ENCODE measurements at places on chromosomes 13 and 19.

DNA sequence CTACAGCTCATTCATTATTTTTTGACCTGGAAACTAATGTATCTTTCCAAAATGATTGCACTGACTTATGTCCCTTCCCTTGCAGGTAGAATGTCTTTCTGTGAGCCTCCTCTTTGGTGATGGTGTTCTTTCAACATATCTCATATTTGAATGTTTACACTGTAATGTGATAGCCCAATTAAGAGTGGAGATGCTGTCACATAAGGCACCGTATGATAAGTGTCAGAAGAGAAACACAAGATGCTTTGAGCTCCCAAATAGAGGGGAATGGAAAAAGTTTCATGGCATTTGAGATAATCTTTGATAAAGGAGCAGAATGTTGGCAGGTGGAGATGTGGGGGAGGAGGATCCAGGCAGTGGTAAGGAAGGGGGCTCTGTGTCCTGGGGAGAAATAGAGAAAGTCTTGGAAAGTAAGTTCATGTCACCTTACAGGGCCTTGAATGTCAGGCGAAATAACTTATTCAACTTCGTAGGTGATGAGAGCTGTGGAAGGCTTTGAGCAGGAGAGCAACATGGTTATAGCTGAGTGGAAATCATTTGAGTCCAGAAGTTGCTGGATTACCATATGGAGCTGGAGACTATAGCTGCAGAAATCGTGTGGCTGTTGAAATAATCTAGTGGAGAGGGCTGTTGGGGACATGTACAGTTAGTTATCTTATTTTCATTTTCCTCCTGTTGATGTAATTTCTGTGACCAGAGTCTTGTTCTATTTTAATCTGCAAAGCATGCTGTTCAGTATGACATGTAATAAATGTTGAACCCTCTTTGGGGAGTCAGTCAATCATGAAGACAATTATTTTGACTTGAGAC lies 10.3 kb upstream of the RNF113B start:
- DNase-seq, result no peak

DNA sequence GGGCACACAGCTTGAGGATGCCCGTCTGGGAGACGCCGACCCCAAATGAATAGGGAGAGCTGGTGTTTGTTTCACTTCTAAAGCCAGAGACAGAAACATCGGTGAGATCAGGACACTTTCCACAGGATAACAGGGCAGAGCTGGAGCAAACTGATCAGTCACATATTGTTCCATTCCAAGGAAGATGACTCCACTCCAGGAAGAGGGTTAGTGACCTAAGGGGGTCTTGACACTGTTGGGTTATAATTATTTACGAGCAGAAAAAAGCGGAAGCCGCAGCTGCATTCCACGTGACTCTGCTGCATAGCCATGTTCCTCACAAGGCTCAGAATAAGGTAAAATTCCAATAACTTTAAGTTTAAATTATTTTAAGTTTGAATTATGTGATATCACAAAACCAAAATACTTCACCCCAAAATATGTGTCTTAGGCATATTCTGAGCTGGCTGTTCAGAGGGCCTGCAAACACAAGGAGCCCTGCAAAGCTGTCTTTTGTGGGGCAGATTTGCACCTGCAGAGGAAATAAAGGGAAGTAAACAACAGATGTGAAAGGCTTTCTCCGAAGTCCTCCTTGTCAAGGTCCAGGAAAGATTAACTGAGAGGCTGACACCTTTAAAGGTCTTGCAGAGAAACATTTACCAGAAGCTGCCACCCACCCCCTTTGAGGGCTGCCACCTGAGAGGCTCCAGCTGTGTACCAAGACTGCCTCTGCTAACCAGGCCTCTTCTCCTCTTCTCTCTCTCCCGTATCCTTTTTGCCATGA lies 819.2 kb downstream of the UQCRFS1 start:
- DNase-seq, result no peak

- DNase-seq, result no peak
Observed at GRCh38 chr13:45595965-45596364, 19.6 kb downstream of the ERICH6B start.

DNA sequence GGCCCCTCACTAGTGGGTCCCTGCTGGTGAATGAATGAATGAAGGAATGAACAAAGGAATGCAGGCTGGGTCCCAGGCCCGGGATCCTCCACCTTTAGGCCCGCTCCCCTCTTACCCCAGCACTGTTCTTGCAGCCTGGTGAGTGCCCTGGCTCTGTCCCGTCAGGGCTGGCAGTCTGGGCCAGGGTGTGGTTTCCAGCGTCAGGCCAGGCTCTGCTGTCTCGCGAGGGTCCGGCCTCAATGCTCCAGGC lies 317 bp downstream of the LYL1 start:
- no peak for DNase-seq

DNA sequence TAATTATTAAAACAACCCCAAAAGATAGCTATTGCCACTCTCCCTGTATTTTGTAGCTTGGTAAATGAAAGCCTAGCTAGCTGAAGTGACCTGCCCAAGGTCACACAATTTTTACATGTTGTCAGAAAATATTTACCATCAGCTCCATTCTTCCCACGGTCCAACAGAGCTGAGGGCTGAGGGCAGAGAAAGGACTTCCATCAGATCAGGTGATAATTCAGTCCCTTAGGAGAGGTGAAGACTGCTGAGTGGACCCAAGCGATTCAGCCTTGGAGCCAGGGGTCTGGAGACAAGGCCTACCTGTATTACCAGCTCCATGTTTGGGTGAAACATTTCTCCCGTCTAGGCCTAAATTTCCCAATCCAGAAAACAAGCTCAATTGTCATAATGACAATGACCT lies 149.5 kb upstream of the TSHZ3 start:
- DNase-seq, result no peak

DNA sequence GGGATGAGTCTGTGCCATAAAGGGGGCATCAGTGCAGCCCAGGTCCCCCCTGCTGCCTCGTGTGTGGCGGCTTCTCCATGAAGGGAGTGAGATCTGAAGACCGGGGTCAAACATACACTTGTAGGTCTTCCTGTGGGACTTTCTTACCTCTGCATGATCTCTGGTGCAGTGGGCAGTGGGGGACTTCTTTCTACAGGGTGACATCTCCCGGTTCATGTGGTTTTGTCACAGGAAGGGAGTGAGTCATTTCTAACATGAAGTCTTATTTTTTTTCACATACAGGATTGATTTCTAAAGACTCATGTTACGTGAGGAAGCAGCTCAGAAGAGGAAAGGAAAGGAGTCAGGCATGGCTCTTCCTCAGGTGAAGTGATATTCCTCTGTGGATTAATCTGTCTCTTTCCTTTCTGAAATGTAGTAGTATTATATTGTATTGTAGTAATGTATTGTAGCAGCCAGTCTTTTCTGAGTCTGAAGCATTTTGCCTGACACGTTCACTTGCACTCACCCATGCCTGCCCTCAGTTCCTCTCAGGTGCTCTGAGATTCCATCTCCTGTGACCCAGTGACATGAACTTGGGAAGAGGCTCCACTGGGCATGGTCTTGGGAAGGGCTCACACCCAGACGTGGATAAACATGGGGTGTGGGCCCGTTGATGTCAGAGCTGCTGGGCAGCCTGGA lies 15.7 kb downstream of the ZNF808 start:
- DNase-seq, result peak; percentile 79

GRCh38 chr13:62629618-62630017 lies 1214.0 kb upstream of the PCDH20 start:
- no peak for DNase-seq

DNA sequence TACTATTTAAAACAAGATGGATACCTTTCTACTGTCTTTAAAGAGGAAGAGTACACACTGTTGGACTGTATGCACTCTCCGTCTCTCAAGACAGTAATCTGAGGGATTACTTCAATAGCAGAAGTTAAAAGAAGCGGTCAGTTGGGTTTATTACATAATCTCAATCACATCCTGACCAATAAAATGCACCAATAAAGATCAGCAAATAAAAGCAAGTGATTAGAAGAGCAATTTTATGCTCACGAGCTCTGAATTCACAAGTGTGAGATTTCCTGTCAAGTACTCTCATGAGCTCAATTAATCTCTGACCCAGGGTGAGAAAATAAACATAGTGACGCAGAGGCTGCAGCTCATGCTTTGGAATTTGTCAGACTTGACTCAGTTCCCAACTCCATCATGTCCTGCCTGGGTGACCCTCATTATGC lies 12.2 kb downstream of the ABCC4 start:
- DNase-seq, result peak; percentile 93

DNA sequence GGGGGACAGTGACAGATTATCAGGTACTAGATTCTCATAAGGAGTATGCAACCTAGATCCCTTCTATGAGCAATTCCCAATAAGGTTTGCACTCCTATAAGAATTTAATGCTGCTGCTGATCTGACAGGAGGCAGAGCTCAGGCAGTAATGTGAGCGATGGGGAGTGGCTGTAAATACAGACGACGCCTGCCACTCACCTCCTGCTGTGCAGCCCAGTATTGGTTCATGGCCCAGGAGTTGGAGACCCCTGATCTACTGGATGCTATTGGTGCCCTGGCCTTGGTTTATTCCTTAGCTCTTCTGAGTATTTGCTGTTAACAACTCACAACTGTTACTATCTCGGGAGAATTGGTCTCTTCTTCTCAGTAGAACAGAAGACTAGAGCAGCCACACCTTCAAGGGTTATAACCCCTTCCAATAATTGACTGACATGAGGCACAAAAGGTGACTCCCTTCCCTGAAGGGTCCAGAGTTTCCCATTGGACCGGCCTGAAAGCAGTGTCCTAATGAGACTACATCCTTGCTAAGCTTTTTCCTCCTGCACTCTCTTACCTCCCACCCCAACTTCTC lies 35.0 kb upstream of the RBM26 start:
- DNase-seq, result no peak

DNA sequence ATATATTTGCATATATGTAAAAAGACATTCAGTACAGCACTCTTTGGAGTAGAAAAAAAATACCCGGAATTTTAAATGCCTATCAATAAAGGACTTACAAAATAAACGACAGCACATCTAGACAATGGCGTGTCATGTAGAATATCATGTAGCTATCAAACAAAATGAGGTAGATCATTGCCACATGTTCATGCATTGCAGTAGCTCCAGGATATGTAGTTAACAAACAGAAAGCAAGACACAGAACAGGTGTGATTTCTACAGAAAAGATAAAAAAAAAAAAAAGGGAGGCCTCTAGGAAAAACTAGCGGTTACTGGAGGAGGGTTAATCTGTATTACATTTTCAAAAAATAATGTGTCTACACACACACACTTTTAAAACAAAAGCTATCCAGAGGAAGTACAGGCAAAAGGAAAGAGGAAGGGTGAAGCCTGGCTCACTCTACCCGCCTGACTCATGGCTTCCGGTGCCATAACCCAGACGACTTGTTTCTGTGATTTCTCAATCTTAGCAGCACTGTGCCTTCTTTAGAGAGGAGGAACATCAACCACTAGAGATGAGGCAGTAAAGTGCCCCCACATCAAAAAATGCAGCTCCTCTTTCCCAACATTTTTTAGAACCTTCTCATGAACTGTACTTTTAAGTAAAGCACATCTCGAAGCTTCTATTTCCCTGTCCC lies 6.9 kb downstream of the KCTD12 start:
- DNase-seq, result peak; percentile 87

GRCh38 chr13:25630329-25630900 lies 258.6 kb downstream of the ATP8A2 start:
- DNase-seq, result no peak

DNA sequence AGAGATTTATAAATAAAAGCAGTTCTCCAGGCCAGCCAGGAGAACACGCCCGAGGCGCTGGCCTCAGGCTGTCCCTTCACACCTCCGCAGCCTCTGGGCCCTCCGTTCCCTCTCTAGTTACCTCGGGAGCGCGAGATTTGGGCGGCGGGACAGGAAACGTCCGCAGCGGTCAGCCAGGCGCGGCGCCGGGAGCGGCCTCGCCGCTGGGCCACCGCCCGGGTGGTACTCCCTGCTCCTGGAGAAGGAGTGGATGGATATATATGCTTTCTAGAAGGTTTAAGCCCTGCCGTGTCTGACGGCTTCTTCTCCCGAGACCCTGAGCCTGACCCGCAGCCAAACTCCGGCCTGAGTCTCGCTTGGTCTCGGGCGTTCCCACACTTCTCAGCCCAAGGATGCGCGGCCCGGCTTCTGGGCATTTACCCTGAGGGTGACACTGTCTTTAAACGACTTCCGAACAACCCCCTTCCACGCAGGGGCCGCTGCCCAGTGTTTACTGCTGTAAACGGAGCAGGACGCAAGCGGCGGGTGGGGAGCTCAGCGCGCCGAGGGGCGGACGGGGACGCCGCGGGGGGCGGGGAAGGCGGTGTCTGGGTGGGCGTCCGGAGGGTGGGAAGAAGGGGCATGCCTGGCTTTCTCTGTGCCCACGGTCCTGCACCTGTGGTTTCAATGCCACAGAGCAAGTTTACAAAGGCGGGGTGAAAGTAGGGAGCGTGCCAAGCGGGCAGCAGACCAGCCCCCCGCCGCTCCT lies 2.0 kb upstream of the ZIC2 start:
- peak; percentile 29 for DNase-seq

- DNase-seq, result no peak
Observed at GRCh38 chr19:46390121-46390858, 23.1 kb downstream of the CCDC8 start.

- peak; percentile 33 for DNase-seq
Observed at GRCh38 chr19:39470724-39471339, 9.8 kb upstream of the TIMM50 start.

DNA sequence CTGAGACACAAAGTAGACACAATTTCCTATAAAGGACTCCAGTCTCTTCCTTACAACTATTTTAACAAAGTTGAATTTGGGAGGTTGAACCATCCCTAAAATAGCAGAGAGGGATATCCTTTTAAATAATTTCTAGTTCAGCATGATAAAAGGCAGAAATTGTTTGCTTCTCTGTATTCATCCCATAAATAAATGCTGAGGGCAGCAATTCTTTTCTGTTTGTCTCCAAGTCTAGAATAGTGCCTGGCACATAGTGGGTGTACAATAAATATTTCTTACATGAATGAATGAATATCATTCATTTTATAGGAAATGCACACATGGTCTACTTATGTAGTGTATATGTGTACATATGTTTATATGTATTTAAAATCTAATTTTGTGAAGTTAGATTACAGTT lies 12.3 kb downstream of the COL4A1 start:
- DNase-seq, result no peak

DNA sequence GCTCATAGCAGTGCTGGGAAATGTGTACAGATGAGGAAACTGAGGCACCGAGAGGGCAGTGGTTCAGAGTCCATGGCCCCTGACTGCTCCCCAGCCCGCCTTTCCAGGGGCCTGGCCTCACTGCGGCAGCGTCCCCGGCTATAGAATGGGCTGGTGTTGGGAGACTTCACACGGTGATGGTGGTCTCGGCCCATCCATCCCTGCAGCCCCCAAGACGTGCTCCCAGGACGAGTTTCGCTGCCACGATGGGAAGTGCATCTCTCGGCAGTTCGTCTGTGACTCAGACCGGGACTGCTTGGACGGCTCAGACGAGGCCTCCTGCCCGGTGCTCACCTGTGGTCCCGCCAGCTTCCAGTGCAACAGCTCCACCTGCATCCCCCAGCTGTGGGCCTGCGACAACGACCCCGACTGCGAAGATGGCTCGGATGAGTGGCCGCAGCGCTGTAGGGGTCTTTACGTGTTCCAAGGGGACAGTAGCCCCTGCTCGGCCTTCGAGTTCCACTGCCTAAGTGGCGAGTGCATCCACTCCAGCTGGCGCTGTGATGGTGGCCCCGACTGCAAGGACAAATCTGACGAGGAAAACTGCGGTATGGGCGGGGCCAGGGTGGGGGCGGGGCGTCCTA lies 15.9 kb downstream of the LDLR start:
- no peak for DNase-seq
